ENCODE measurements at places on chromosomes 1 and 21.

- no peak for DNase-seq
Observed at GRCh38 chr1:108732398-108732797, 14.1 kb upstream of the STXBP3 start.

GRCh38 chr1:101520302-101520701, 283.5 kb downstream of the S1PR1 start:
- DNase-seq = no peak

GRCh38 chr1:164671323-164671965, 112.5 kb downstream of the PBX1 start:
- no peak for DNase-seq

DNA sequence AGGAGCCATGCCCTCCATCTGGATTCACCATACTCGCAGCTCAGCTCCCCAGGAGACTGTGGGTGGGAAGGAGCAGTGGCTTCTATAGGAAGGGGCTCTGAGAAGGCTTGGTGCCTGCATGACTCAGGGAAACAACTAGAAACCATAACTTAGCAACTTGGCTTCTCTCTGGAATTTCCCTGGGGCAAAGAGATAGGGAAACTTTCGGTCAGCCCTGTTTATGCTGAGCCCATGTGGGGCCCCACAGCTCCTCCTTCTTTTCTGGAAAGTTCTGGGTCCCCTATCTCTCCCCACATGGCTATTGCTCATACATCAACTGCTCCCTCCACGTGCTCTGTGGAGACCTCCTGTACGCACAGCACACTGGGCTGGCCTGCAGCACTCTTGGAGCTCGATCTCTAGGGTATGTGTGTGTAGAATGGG, 39.3 kb downstream of the PLEKHA6 start:
- no peak for DNase-seq

- DNase-seq = peak; percentile 13
Observed at GRCh38 chr1:10909697-10910680, 102.5 kb upstream of the TARDBP start.

DNA sequence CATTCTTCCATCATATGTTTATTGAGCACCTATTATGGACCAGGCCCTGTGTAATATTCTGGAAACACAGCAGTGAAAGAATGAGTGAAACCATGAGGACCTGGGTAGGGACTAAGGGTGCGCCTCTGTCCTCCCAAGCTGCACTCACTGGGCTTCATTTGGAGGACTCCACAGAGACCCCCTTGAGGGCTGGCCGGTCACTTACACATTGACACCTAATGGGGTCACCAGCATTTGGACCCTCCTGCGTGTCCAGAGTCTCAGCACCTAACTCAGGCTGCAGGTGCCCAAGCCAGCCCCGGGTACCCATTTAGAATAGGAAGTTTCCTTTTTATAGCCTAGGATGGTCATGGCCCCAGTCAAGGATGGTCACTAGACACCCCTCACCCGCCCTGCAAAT, 2.8 kb upstream of the FNDC5 start:
- no peak for DNase-seq

GRCh38 chr1:6294080-6294889, 33.4 kb upstream of the GPR153 start:
- no peak for DNase-seq

DNA sequence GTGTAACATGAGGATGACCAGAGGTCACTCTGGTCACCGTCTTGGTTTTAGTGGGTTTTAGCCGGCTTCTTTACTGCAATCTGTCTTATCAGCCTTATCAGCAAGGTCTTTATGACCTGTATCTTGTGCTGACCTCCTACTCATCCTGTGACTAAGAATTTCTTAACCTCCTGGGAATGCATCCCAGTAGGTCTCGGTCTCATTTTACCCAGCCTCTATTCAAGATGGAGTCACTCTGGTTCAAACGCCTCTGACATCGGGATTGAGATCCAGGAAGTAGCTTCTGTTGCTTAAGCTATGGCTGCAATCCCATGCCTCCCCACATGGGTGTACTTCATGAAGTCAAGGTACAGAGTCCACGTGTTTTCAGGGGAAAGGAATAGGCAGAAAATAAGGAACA, 19.9 kb downstream of the FMN2 start:
- no peak for DNase-seq

DNA sequence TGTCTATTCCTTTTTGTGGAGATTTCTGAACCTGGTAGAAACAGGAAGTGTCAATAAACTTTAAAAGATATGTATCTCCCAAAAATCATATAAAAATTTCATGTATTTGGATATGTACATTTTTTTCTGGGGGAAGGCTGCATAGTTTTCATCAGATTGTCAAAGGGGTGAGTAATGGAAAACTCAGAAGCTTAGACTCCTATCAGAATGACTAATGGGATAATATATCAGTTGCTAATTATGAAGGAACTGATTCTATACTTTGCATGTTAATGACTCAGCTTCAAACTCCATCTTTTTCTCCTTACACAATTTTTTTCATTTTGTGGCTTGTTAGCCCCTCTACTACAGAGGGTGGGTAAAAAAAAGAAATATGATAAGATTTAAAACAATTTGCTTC, 55.9 kb downstream of the GON4L start:
- DNase-seq = no peak

DNA sequence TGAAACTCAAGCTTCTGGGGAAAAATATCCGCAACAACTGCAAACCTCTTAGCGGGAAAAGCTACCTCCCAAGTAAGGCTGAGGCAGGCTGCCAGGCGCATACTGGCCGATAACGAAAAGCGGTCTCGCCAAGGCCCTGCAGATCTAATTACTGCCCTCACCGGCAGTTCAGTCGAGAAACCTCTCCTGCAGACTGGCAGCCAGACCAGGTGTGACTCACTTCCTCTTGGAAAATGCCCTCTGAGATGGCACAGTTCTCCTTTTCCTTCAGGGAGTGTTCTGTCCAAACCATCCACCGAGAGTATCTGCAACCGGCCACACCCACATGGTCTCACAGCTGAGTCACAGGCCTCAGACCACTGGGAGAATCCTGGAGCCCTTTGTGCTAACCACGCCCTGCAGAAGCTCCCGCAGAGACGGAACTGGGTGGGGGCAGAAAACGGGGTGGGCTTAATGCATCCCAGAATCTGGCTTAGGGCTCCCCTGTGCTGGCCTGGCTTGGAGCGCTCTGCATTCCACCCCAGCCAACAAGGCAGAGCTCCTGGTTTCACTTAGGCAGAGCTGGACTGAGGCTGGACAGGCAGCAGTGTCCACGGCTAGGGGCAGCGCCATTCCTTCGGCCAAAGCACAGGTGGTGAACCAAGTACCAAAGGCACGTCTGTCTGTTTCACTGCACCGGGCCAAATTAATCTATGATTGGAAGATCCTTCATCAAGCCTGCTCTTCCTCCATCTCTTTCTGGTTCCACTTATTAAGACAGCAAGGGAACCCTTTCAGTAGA, 1.2 kb downstream of the S100A10 start:
- DNase-seq = peak; percentile 44

DNA sequence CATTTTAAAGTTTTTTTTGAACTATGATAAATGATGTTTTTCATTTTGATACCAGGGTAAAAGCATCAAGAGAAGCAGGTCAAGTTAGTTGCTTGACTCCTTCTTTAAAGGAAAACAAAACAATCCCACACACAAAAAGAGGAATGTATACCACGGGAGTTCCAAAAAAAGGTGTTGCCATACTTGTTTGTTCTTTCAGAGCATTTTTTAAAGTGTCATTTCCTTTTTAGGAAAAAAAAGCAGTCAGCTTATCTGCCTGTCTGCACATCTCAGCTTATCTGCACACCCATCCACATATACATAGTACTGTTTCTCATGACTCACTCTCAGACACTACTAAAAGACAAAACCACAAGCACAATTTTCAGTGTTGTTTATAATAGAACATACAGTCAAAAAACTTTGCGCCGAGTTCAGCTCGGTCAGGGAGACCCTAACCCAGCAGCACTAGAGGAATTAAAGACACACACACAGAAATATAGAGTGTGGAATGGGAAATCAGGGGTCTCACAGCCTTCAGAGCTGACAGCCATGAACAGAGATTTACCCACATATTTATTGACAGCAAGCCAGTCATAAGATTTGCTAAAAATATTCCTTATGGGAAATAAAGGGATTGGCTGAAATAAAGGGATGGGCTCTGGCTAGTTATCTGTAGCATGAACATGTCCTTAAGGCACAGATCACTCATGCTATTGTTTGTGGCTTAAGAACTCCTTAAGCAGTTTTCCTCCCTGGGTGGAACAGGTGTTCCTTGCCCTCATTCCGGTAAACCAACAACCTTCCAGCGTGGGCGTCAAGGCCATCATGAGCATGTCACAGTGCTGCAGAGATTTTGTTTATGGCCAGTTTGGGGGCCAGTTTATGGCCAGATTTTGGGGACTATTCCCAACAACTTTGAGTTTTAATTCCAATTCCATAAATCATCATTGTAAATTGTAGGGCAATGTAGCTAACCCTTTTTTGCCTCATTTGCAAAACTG, 11.4 kb upstream of the MNDA start:
- DNase-seq = no peak

DNA sequence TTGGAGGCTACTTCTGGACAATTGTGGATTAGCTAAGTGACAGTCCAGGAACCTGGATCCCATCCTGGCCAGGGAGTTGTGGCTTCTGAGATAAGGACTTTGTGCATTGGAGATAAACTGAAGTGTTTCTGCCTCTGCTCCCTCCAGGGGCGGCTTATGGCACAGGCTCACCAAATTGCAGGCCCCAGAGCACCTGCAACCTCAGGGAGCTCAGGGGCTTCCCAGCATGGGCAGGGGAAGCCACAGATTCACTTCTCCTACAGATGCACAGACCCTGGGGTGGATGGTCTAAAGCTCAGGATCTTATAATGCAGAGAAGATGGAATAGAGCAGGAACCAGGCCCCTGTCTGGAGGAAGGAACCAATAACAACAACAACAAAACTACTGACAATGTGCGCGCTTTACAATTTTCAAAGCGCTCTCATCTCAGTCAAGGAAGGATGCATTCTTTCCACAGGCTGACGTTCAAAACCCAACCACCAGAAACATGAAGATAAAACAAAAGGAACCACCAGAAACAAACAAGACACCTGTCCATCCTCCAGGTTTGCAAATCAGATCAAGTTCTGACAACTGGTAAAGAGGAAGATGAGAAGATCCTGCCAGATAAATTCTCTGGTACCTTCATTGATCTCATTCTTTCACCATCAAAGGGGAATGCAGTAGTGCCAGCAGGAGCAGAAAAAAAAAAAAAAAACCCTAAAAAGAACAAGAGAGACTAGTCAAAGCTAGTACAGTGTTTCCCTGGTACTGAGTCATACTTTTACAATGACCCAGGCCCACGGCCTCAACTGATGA, 121.0 kb upstream of the IRF2BP2 start:
- DNase-seq = peak; percentile 43

DNA sequence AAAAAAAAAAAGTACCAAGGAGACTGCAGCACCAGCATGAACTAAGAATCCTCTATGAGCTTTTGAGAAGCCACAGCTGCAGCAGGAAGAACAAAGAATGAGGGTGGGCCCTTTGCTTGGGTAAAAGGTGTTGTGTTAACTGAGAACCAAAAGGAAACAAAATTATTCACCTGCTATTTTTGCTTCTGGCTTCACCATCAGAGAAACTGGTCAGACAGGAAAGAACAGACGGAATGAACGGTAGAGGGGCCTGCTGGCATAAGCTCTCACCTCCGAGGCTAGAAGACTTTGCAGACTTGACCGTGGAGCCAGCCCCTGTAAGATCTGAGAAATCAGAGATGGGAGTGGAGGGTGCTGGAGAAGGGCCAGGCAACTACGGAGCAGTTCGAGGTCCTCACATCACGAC, 27.6 kb downstream of the IL10RB start:
- DNase-seq = no peak

GRCh38 chr1:66374148-66374547, 159.8 kb upstream of the SGIP1 start:
- DNase-seq = no peak

- no peak for DNase-seq
Observed at GRCh38 chr1:34363915-34364314, 187.2 kb downstream of the C1orf94 start.

Data from T-helper 22 cell (primary cell).